HepG2 (cell line): ENCODE measurements at places on chromosomes 3 and 15. TPM values are rescaled to one million over a fixed set of nuclear protein-coding genes. Genes with fewer than 3 reads are reported as not detected.

CDHR4 gene
- total RNA-seq, result not detected in 2 replicates

LTK gene
- not detected in 2 replicates for total RNA-seq

CHD2 gene
- 47.3 and 54.1 TPM in 2 replicates for total RNA-seq

GABRR3 gene
- total RNA-seq, result 0.31 and 0.42 TPM in 2 replicates

HDGFL3 gene
- 0.07 and 0.09 TPM in 2 replicates for total RNA-seq

MYEF2 gene
- total RNA-seq, result 9.6 and 10.3 TPM in 2 replicates
